ENCODE measurements at places on chromosomes 3 and 15.

GRCh38 chr3:39383045-39383880 lies at the start of gene SLC25A38:
Gene SLC25A38 (plus strand): TSS chr3:39383370. CDS start chr3:39383725, 355 bp downstream.
- DNase-seq = peak; percentile 76

GRCh38 chr3:2898591-2899353 lies 211.4 kb downstream of the IL5RA start:
- DNase-seq = no peak

- DNase-seq = no peak
Observed at GRCh38 chr3:128081846-128082245, 29.6 kb downstream of the SEC61A1 start.

DNA sequence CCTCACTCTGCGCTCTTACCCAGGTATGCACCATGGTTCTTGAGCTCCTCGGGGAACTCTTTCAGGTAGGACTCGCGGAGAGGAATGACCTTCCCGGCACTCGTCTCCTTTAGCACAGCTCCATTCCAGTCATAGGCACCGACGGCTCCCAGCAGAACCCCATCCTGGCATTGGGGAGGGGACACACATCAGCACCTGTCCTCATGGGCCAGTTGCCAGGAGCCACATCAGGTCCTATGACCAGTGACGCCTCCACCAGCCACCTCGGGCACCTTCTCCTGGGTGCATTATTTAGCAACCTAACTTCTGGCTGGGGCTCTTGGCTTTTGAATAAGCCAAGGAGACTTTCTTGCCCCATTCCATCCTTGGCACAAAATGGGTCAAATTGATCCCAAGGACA lies 61.9 kb downstream of the FEM1B start:
- DNase-seq = no peak

- no peak for DNase-seq
Observed at GRCh38 chr3:23807424-23808015, 1.8 kb downstream of the UBE2E1 start.

- no peak for DNase-seq
Observed at GRCh38 chr3:119408243-119408950, 55.0 kb downstream of the TMEM39A start.

DNA sequence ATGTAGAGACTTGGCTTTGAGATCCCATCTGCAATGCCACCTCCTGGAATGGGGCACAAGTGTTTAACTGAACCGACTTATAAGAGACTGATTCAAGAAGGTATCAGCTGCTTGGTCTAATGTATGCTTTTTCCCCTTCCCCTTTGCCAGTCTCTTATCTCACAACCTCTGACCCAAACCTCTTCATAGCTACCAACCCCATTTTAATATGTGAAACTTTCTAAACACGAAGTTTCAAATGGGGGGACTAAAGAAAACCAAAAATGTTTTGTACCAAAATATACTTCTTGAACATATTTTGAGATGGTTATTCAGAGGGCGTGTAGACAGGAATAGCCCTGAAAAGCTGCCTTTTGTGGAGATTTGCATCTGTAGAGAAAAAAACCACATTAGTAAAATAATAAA lies 73.1 kb downstream of the OXSM start:
- DNase-seq = no peak

GRCh38 chr3:3495611-3496010 lies 303.6 kb upstream of the LRRN1 start:
- no peak for DNase-seq

- DNase-seq = no peak
Observed at GRCh38 chr3:24470277-24470676, 24.4 kb downstream of the THRB start.

GRCh38 chr3:133479401-133479800 lies 79.5 kb downstream of the BFSP2 start:
- no peak for DNase-seq

GRCh38 chr3:34015204-34016142 lies 217.0 kb downstream of the PDCD6IP start:
- no peak for DNase-seq
